ENCODE measurements at places on chromosomes 4 and X.

GRCh38 chrX:47247206-47247998 lies 14.6 kb downstream of the USP11 start:
- no peak for DNase-seq

DNA sequence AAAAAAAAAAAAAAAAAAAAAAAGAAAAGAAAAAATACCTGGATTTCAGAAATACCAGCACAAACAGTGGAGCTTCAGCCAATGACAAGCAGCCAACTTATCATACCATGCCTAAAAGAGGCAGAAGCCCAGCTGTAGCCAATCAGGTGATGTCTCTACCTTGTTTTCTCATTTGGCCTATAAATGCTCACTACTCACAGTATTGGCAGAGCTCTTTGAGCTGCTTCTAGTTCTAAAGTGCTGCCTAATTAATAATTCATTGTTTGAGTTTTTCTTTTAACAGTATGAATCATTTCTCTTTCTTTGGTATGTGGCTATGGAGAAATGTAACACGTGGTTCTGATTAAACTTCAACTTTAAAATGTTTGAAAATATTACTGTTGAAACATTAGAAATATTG lies 188.8 kb upstream of the TECRL start:
- DNase-seq = no peak

DNA sequence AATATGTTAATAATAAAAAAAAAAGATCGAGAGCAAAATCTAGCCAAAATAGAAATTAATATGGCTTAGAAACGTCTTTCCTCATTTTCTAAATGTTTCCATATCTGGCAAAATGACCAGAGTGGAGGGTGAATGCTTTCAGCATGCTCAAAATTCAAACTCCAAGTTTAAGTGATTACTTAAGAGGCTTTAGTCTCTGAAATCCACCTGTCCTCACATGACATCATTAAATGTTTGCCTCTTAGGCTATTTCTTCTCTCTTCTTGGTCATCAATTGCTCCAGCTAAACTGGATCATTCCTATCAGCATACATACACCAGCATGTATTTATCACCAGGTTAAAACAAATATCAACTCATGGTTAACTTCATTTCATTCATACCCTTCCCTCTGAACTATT lies 54.5 kb upstream of the ATXN3L start:
- DNase-seq = no peak

DNA sequence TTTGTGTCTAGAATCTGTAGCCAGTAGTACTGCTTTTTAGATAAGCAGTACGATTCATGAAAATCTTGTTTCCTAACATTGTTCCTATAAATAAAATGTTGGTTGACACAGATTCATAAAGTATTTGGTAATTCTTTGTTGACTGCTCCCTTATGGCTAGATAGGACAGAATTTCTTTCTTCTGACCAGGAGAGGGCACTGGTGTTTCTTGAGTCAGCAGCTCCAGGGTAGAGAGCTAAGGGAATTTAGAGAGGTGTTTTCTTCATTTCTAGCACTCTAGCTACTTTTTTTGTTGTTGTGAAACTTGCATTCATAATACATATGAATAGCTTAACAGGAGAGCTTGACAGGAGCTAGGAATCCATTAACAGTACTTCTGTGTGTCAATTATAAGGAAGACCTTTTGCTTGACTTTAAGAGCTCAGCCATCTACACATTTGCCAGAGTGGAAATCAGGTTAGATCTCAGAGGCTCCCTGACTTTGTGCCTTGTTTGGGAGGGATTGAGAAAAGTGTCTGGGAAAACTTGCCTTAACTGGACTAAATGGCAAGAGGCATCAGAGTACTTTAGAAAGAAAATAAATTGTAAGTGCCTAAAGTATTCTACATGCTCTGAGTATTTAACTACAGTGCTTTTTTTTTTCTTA lies 756.1 kb downstream of the SH3BGRL start:
- DNase-seq = no peak

GRCh38 chr4:113316879-113317278 lies 267.4 kb downstream of the ANK2 start:
- no peak for DNase-seq

- DNase-seq = no peak
Measured at GRCh38 chr4:4888695-4889094, 29.2 kb downstream of the MSX1 start.

DNA sequence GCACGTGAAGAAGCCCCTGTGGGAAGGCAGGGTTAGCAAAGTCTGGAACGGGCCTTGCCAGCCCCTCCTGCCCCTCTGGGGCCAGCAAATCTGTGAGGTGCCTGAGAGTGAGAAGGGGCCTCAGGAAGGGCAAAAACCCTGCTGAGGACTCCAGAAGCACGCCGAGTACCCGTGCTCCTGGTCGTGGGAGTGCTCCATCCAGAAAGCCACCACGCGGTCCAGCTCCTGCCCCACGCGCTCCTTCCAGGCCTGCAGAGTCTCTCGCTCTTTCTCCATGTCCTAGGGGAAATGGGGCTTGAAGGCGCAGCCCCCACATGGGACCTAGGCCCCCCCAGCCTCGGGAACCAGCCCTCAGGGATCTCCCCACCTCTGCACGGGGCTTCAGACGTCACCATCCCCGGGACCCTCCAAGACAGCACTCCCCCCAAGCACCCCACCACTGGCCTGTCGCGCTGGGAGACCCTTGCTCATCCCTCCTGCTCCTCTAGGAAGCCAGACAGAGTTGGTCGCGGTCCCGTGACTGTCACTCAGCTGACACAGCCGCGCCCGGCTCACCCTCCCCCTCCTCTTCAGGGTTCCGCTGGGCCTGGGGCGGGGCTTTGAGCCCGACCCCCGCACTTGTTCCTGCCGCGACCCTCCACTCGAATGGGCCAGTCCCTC lies at the start of gene RENBP:
TSS of gene RENBP (minus strand) at position 504 of the 660 bp plus-strand sequence. CDS start at position 471, 33 bp downstream.
- DNase-seq = no peak

DNA sequence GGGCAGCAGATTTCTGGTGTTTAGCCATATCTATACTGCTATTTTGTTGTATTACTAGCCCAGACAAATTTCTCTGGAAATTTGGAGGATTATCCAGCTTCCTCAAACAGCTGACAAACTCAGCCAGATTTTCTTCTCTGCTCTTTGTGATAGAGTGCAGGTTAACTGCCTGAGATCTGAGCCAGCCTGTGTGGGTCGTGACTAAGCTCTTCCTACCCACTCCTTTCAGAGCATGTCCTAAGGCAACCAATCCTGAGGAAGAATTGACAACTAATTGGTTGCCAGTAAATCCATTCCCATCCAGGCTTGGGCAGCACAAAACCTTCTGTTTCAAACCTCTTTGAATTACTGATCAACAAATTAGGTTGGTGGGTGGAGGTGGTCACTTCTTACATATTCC lies 2.5 kb upstream of the GABRA2 start:
- no peak for DNase-seq

- no peak for DNase-seq
Measured at GRCh38 chrX:132738951-132739350, 219.5 kb downstream of the HS6ST2 start.

GRCh38 chrX:74338852-74339251 lies 34.9 kb downstream of the ZCCHC13 start:
- DNase-seq = no peak

DNA sequence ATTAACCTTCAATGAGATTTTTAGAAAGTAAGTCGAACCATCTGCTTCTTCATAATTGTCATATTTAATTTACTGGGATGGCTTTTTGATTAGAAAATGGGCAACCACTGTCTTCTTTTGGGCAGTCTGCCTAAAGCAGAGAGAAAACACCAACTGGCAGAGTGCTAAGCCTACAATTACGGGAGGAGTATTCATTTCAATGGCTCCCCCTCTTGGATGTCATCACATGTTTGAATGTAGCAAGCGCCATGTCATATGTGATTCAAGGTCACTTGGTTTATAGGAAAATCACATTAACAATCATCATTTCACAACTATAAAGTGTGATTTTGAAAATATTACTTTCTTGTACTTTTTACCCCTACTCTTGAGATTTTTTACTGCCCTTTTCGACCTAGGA lies 261.9 kb downstream of the FRMPD4 start:
- no peak for DNase-seq

DNA sequence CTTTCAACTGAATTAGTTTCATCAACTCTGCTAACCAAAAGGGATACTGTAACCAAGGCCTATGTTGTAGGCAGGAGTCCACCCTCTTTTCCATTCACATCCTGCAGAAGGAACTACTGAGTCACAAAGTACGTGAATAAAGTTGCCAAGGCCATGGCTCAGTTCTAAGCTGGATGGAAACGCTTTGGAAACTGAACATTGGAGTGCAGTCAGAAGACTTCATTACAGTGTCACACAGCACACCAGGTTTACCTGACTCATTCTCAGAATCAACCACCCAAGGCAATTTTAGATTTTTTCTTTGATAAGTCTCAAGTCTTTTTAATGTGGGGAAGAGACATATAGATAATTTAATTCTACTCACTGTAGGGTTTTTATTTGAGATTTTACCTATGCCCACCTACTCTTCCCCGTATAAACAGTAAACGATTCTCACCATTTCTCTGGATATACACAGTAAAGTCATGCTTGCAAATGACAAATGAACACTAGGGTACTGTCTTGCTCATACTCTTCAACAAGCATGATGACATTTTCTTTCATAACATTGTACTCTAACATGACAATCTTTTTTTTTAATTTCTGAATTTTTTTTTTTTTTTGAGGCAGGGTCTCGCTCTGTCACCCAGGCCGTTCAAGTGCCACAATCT lies 58.9 kb upstream of the RBM47 start:
- DNase-seq = no peak

DNA sequence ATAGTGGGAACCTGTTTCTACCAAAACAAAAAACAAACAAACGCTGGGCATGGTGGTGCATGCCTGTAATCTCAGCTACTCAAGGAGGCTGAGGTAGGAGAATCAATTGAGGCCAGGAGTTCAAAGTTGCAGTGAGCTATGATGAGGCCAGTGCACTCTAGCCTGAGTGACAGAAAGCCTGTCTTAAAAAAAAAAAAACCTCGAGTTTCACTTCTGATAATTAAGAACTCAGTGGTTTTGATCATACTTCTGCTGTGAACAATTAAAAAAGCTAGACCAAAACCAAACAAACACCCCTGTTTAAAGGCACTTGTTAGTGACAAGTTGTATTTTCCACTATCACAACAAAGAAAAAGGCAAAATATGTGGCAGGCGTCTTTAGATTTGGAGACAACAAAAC lies 15.0 kb upstream of the UBE2D3 start:
- DNase-seq = no peak

DNA sequence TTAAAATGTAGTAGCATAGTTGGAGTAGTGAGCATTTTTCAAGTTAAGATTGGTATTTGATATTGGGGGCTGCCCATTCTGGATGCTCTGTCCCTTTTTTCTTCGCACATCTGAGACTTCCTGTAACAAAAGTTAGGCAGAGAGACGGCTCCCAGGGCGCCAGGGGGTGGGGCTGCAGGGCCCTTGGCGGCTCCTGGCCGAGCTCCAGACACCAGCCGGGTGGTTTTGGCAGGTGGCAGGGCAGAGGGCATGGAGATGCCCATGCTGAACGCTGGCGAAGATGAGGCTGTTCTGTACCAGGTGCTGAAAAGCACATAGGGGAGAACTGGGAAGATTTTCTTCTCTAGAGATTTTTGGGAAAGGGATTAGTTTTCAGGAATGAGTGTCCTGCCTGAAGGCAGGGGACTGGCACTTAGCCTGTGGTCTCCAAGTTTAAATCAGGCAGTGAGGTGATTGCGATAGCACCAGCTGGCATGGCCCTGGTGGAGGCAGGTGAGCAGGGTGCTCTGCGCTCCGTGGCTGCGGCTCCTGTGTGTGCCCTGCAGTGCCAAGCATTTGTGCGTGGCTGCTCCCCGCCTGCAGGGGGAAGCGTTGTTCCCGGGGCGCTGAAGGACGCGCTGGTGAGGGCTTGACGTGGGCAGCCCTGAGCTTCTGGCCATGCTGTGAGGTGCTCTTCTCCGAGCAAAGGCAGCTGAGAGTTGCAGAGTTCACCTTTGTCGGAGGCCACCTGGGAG lies 23.6 kb upstream of the HGFAC start:
- DNase-seq = no peak

DNA sequence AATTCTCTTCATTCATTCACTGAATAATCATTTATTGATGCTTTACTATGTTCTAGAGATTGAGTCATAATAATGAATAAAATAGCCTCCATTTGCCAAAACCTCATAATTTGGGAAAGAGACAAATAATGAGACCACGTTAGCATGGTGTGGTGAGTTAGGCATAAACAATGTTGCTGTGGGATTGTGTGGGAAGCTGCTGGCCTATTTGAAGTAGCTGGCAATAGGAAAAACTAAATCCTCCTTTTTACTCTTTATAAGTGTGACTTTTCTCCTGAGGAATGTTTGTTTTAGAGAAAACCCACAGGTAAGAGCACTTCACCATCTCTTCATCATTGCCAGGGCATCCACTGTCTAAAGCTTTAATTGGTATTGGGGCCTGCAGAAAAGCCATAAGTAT lies 95.3 kb downstream of the AREG start:
- no peak for DNase-seq

GRCh38 chrX:75781611-75782010 lies 3.4 kb downstream of the MAGEE2 start:
- DNase-seq = no peak

DNA sequence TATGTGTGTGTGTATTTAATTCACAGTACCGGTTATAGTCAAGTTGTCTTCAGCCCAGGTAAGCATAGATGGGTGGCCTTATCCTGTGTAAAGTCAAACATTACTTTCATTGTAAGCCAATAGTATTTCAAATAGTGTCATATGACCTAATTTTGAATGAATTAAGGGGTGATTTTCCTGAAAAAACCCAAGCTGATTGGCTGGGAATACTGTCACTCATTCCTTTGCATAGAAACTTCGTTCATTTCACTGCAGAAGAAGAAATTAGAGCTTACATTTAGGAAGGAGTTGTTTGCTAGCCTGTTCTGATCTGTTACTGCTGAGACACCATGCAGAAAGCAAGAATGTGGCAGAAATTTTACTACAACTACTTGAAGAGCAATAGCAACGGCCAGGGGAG lies 45.4 kb downstream of the SMARCAD1 start:
- DNase-seq = no peak

DNA sequence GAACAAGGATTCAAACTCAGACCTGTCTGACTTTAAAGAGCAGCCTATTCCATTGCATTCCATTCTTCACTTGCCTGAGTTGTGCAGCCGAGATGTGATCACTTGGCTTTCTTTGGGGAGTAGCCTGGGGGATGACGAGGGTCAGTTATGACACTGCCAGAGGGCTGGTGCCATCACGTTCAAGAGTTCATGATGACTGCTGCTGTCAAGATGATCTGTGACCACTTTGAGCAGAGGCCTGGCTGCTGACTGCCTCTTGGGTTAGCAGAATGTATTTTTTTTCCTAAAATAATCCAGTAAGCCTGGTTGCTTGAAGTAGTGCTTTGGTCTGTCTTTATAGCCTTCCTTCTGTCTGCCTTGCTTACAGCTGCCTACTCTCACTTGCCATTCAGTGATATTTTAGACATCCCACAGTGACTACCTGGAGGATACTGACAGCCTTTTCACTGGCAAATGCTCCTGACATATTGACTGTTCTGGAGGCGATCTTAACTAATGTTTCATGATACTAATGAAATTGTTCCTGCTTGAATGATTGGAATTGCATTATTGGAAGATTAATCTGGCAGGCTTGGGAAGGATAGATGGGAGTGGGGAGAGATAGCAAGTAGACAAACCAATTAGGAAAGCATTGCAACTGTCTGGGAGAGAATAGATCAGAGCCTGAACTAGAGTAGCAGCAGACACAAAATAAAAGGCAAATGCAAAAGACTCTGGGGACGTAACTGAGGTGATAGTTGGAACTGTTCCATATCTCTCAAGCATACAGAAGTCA lies 221.6 kb upstream of the LCORL start:
- DNase-seq = no peak
